ENCODE measurements at places on chromosomes 2 and 18. TPM values are rescaled to one million over a fixed set of nuclear protein-coding genes. Genes with fewer than 3 reads are reported as not detected.

The SLC5A7 gene
- not detected for total RNA-seq

The GPAT2 gene
- 8.5 TPM for total RNA-seq

The AQP4 gene
- 6.7 TPM for total RNA-seq

The REG1A gene
- 293 TPM for total RNA-seq

The GRHL1 gene
- total RNA-seq = 5.8 TPM

GRCh38 chr18:47745227-47745626 is 185.2 kb downstream of the SMAD2 start:
- no peak overlapping the region for H3K27ac ChIP-seq
- peak; percentile 10 for DNase-seq
- no peak overlapping the region for H3K4me3 ChIP-seq
- H3K27me3 ChIP-seq = no peaks in the 10 kb centered on the region
- no peaks in the 10 kb centered on the region for H3K4me1 ChIP-seq
- H3K36me3 ChIP-seq = no peaks in the 10 kb centered on the region

GRCh38 chr18:45727068-45727467 is 3.1 kb downstream of the SLC14A1 start:
- no peak overlapping the region for H3K27ac ChIP-seq
- no peak overlapping the region for H3K4me3 ChIP-seq
- peaks cover 5% of the 10 kb centered on the region for H3K4me1 ChIP-seq

DNA sequence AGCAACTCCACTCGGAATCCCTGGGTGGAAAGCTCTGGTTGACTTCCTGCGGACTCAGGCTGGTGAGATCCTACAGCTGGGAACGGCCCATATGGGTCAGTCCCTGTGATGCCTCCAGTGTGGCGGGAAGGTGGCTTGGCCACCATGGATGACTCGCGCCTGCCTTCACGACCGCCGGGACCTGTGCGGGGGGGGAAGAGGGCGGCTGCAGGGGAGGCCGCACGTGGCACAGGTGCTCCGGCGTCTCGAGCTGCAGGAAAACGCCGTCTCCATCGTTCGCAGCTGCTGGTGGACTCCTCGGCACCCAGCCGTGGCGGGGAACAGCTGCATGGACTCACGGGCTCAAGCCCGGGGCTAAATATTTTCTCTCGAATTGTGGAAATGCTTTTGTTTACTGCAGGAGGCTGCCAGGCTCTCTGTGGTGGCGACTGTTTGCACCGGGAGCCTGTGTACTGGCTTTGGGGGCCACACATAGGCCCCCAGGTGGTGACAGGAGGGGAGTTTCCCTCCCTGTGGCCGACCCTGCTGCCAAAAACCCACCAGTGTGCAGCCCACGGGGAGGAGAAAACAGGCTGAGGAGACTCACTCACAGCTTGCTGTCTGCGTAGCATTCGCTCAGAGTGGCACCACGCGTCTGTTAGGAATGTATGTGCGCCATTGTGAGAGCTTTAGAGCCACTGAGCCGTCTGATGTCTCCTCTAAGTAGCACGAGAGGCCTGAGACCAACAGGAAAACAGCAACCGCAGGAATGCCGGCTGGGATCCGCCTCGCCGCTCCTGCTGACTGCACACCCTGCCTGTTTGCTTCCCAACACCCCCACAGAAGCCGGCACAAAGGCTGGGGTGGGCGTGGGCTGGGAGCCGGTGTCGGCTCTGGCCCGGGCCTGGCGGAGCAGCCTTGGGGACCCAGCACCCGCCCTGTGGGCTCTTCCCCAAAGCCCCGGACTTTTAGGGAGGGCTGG is 89.2 kb downstream of the NFATC1 start:
- peak; percentile 79 for DNase-seq
- no peak overlapping the region for H3K4me3 ChIP-seq

DNA sequence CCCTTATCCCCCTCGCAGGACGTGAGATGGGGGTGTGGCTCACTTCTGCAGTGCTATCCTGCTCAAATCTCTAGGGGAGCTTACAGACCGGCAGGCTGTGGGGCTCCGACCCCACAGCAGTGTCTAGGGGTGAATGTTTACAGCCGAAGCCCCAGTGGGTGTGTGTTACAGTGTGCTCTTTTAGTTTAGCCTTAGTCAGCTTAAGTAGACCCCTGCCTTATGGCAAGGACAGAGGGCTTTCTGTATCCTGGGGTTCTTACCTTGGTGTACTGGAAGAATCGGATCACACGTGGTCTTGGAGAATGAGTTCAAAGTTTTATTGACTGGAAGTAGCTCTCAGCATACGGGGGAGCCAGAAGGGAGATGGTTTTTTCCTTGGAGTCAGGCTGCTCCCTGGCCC is 348.2 kb upstream of the GYPC start:
- H3K27me3 ChIP-seq = no peaks in the 10 kb centered on the region
- no peak for DNase-seq

DNA sequence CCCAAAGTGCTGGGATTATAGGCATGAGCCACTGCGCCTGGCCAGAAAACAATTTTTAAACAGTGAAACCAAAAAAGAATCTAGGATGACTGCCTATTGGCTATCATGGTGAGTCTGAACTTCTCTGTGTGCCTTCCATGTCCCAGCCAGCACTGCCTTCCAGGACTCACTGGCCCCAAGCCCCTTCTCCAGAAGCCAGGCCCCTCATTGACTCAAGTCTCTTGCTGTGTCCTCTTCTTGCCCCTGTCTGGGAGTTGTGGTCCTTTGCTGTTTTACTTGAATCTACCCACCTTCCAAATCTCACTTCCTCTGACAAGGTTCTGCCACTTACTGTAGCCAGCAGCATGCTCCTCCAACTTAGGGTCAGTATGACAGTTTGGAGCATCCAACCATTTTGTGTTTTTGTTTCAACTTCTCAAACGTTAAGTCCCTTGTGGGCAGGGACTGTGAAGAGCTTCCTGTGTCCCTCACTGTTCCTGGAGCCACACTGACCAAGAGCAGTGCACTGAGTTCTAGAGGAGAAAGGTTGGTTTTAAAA is 41.7 kb downstream of the ST3GAL5 start:
- no peak overlapping the region for H3K27ac ChIP-seq
- H3K36me3 ChIP-seq = peaks cover 68% of the 10 kb centered on the region
- H3K4me3 ChIP-seq = no peak overlapping the region
- no peak for DNase-seq

DNA sequence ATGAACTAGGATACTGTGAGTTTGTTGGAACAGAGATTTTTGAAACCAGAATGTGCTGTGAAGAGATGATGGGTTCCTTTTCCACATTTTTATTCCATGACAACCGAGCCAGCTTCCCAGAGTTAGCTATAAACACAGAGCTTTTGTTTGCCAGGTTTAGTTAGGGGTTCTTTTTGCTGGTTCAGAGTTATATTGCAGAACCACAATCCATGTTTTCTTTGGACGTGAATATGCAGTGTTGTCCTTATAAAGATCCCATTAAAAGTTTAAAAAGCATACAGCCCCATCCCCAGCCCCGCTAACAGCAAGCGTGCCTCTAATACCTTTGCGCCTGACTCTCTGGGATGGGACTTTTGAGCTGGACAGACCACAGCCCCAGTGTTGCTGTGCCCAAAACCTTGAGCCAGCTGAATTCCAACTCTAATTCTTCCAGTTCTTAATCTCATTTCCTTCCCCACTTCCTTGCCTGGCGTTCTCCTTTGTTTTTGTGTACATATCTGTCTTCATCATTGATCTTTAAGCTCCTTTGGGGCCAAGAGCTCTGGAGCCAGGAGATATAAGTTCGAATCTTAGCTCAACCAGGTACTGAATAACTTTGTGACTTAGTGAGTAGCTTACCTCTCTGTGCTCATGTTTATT is 72.3 kb downstream of the SPATS2L start:
- peaks cover 89% of the 10 kb centered on the region for H3K4me1 ChIP-seq
- no peaks in the 10 kb centered on the region for H3K36me3 ChIP-seq
